Hindlimb muscle (tissue), 1 donor: ENCODE measurements at places on chromosomes 1 and 21.

DNA sequence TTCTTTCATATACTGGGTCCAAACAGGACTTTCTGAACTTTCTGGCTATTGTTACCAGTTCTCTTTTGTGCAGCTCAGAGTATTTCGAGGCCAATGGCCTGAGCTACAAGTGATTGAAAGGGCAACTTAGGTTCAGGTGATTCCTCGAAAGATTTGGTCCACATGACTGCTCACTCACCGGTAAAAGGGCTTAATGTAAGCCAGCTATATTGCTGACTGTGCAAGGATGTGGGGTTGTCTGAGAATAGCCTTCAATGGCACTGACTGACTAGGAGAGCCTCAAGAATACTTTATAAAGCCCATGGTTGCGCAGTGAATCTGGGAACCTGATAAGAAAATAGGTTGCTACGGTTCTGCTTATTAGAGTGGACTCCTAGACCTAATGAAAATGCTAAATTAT lies 269.0 kb downstream of the SEC16B start:
- DNase-seq: no peak

DNA sequence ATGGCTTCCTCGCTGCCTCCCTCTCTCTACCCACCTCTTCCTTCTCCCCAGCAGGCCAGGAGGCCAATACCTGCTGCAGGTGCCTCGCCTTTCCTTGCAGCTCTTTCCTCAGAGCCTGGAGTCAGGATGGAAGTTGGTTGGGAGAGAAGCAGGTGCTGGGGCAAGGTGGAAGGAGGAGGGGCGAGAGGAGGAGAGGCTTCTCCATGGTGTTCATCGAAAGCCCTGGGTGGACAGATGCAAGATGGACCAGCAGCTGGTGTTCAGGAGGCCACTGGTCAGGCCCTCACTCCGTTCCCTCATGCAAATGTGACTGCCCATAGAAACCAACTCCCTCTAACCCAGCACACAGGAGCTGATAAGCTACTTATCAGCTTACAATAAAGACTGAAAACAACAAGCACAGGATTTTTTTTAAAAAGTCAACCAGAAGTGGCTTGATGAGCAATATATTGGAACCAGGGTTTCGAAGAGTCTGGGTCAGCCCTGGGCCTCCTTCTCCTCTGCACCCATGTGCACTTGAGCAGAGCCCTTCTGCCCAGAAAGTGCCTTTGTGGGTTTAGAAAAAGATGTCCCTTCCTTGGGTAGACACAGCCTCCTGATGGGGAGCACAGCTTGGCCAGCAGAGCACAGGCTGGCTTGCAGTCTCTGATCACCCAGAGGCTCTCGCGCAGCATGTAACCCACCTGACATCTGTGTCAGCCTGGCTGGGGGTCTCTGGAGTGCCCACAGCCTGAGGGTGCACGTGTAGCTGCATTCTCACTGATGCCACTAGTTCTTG lies 16.6 kb upstream of the GSTM4 start:
- no peak for DNase-seq

DNA sequence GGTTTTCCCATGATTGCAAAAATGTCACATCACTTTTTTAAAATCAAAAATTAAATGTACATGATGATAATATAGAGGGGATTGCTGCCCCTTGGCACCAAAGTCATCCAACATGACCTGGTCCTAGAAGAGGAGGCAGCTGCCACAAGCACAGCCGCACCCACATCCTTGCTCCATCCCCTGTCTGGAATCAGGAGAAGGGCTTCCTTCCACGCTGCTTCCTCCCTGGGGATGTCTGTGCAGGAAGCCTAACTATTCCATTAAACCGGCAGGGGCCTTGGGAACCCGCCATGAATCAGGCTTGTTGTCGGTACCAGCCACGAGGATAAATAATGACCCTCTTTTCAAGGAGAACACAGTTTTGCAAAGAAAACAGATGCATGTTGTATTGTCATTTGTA lies 68.7 kb upstream of the AJAP1 start:
- DNase-seq: no peak

GRCh38 chr1:162141281-162142054 lies 72.0 kb downstream of the NOS1AP start:
- DNase-seq: no peak

GRCh38 chr1:119285482-119285881 lies 83.1 kb upstream of the HAO2 start:
- peak; percentile 68 for DNase-seq

DNA sequence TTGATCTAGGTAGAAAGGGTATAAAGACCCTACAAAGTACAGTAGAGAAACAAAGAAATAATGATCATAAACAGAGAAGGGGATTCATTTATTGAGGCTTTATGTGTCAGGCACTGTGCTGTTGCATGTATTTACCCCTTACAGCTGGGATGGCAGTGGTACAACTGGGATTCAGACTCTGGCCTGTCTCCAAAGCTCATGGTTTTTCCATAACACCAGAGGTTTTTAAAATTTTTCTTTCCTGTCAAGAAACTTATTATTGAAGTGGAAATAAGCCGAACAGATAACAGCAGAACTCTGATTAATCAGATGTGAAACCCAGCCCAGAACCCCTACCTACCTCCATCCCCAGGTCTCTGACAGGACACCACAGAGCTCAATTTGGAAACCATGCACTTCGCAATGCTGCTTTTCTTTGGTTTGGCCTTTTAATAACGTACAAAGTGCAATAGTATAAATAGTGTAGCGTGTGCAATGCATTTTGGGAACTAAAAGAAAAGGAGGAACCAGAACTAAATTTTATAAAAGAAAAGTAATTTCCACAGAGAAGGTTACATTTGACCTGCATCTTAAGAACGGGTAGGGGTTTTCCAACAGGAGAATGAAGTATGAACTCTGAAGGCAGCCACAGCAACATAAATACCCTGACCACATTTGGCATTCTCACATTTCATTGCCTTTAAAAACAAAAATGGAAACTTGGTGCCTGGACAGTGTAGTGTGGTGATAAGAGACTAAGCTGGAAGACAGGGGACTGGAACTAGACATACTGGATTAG lies 92.0 kb upstream of the S1PR1 start:
- DNase-seq: no peak

GRCh38 chr21:43613755-43614638 lies 45.3 kb downstream of the HSF2BP start:
- peak; percentile 34 for DNase-seq

GRCh38 chr1:91725989-91726721 lies 159.8 kb downstream of the TGFBR3 start:
- DNase-seq: no peak

DNA sequence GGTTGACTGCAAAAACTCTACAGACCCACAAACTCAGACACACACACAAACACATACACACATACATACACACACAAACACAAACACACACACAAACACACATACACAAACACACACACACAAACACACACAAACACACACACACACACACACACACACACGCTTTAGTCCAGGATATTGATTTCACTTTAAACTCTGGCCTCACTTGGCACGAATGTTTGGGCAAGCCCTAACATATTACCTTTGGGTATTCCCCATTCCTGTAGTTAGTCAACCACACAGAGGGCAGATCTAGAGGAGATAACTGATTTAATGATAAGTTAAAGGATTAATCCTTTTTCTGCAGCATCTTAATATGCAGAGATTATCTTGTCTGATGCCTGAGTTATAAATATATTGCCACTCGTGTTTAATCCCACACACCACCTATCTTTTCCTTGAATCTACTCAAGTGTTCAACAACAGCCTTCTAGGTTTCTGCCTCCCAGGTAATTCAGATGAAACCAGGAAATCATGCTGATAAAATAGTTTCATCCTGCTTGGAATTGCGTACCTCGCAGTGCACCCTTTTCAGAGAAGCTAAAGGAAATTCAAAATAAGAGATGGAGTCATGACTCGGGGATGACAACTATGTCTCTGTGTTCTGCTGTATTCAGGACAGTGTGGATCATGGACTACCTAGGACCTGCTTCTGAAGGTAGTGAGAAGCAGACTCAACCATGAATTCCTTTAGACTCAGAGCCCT lies 14.5 kb upstream of the RUNX1 start:
- no peak for DNase-seq

GRCh38 chr1:65208563-65208973 lies 60.6 kb downstream of the AK4 start:
- peak; percentile 18 for DNase-seq

DNA sequence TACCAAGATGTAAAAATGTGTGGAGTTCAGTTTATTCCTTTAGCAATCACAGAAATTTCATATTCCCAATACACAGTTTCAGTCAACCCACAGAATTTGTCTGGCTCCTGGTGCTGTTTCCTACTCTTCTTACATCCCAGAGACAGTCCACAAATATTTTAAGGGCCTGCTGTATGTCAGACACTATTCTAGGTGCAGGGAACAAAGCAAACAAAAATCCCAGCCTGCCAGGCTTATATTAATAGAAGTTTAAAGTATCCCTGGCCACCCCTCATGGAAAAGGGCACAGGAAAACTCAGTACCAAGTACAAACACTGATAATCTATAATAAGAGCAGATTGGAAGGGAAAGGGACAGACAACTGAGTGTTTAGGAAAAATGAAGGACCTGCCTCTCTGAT lies 194.8 kb downstream of the ZP4 start:
- DNase-seq: no peak

DNA sequence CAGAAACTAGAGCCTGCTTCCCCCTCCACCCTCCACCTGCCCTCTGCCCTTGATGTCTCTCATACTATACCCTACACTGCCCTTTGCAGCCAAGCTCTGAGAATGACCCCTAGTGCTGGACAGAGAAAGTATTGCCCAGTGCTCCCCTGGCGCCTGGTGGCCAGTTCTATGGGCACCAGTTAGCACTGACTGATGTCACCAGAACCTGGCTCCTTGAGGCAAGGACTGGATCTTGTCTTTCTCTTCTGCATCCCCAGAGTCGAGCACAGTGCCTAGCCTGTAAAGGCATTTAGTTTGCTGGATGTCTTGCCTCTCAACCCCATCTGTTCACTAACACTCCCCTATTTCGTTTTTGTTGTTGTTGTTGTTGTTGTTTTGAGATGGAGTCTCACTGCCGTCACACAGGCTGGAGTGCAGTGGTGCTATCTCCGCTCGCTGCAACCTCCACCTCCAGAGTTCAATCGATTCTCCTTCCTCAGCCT lies 5.9 kb downstream of the PHLDA3 start:
- DNase-seq: no peak

GRCh38 chr1:33045814-33046213 lies 9.1 kb upstream of the AK2 start:
- no peak for DNase-seq

- no peak for DNase-seq
Observed at GRCh38 chr1:204046346-204046745, 26.6 kb upstream of the SOX13 start.

- DNase-seq: no peak
Observed at GRCh38 chr21:36080386-36080785, 10.6 kb downstream of the CBR1 start.

GRCh38 chr1:54314696-54315095 lies 91.5 kb downstream of the SSBP3 start:
- DNase-seq: no peak

DNA sequence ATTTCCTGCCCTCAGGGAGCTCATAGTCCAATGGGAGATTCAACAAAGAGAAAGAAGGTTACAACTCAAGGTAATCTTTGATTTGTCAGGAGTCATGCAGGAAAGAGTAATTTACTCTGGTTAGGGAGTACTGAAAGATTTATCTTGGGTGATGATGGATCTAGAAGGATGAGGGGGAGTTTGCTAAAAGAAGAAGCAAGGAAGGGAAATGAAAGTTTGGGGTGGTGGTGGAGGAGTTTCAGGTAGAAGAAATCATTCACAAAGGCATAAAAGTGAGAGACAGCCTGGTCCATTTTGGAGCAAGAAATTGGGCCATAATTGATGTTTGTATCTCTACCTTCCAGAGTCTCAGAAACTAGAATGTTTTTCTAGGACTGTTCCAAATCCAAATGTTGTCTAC lies 116.7 kb downstream of the ROR1 start:
- DNase-seq: no peak

DNA sequence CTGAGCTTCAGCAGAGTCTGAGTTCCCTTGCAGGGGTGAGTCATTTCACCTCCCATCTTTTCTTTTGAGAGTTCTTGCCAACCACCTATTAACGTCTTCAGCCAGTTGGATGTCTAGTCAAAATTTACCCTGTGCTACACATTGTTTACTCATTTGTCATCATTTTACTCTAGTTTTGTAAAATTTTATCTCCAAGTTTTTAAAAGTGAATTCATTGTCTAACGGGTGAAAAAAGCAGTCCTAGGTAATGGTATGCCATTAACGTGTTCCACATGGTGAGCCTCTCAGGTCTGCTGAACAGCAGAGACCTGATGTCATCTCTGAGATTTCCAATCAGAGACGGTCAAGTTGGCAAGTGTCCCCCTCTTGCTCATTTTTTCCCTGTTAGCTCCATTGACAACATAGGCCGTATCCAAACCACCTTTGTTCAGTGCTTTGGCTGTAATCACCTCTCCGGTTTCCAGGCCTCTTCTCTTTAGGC lies 85.4 kb downstream of the TBX15 start:
- DNase-seq: peak; percentile 68

GRCh38 chr1:30383221-30383711 lies 340.1 kb downstream of the MATN1 start:
- DNase-seq: no peak

DNA sequence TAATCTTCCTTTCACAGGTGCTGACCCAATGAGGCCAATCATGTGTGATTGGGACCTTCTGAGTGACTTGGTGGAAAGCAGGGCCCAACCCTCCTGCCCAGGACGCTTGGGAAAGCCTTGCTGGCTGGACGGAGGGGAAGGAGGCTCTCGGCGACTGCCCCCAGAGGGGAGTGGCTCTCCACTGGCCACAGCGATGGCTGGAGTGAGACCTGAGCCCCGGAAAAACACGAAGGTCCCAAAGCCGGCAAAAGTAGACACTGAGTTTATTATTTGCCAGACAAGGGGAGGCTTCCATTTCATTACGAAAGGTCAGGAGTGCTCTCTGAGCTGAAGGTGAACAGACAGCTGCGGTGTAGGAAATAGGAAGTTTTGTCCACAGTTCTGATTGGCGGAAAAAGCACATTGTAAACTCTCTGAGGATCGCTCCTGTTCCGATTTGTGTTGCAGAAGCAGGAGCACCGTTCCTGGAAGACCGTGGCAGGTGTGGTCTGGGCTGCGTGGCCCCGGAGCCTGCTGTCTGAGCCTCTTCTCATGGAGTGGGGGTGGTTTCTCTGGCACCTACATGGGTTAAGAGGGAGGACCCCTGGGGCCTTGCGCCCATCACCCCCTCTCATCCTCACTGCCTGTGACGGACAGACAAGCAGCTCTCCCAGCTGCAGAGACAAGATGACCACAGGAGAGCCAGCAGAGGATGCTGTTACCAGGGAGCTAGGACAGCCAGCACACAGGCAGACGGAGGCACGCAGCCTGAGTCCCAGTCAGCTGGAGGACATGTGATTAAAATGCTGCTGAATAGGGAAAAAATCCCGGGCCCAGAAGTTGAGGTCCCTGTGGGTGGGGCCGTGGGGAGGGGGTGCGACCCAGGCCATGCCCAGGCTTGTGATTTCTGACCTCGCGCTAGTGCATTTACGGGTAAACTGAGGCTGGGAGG lies 41.5 kb downstream of the KRTAP10-1 start:
- DNase-seq: no peak

DNA sequence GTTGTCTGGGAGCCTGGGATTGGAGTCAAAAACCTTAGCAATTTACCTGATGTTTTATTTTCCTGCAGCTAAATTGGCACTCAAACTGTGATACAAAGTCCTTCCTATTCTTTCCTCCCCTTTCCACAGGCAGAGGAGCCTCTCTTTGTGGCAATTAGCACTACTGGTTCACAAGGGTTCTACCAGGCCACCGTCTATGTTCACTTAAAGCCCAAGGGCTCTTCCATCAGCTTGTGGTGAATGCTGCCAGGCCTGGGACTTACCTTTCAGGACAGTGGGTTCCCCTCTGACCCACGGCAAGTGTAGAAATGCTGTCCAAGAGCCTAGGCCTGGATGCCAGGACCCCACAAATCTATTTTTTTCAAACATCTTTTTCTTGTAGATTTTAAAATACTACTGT lies 251.9 kb upstream of the B3GALT2 start:
- DNase-seq: no peak
